Stimulated activated CD4-positive, alpha-beta T cell treated with anti-CD3 and anti-CD28 coated beads, Interleukin-1b, Interleukin-23, amount 100 ng/mL, for 48 hours (primary cell): ENCODE measurements at places on chromosomes 7 and 10.

DNA sequence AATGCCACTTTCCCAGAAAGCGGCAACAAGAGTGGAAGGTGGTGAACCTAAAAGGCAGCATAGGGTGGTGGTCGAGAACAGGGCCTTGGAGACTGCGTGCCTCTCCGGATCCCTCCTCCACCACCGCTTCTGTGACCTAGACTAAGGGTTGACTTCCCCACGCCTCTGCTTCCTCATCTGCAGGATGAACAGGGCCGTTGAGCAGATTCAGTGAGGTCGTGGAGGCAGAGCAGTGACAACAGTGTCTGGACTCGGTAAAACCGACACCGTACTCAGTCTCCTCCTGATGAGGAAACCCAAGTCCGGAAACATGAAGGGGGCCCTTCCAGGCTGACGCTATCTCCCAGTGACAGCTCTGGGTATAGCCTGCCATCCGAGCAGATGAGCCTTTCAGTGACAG lies 162.6 kb downstream of the CELF2 start:
- DNase-seq, result peak; percentile 76

DNA sequence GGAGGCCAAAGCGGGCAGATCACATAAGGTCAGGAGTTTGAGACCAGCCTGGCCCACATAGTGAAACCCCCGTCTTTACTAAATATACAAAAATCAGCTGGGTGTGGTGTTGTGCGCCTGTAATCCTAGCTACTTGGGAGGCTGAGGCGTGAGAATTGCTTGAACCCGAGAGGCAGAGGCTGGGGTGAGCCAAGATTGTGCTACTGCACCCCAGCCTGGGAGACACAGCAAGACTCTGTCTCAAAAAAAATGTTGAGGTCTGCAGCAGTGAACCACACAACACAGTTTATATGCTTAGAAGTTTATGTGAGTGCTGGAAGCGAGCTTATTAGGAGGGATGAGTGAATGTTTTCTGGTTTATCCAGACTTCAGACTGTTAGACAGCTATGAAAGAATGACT lies 10.4 kb downstream of the LHPP start:
- no peak for DNase-seq

GRCh38 chr10:84075226-84076046 lies 63.9 kb upstream of the GHITM start:
- no peak for DNase-seq

GRCh38 chr7:101945034-101945758 lies 127.8 kb downstream of the CUX1 start:
- DNase-seq, result no peak

DNA sequence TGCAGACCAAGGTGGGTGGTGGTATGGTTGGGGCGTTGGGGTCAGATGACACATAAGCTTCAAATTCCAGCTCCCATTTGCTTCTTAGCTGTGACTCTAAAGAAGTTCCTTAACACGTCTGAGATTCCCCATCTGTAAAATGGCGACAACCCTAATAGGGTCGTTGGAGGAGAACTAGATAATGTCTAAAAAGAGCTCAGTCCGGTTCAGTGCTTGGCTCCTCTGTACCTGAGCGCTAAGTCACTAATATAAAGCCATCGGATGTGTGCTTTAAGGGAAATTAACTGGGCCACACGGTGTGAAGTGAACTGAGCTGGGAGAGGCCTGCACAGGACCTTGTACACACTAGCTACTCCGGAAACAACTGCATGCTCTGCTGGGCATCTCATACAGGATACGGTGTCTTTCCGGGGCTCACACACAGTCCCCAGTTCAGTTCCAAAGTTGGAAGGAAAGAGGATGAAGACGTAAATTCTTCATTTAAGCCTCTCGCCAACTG lies 476 bp upstream of the ZFYVE27 start:
- DNase-seq, result no peak

- DNase-seq, result no peak
Measured at GRCh38 chr7:135822376-135822775, 73.8 kb upstream of the FAM180A start.

- no peak for DNase-seq
Measured at GRCh38 chr7:32929430-32930143, 27.7 kb upstream of the FKBP9 start.

- DNase-seq, result no peak
Measured at GRCh38 chr7:98902523-98902922, 24.2 kb downstream of the TRRAP start.

DNA sequence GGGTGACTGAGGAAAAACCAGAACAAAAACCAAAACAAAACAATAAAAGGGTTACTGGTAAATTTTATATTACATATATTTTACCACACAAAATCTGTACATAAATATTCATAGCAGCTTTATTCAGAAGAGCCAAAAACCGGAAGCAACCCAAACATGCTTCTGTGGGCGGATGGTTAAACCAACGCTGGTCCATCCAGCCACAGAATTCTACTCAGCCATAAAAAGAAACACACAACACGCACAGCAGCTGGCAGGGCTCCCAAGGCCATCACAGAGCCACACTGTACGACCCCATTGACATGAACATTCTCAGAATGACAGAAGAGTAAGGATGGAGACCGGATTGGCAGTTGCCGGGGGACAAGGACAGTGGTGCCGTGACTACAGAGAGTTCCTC lies 83.6 kb downstream of the PROSER2 start:
- DNase-seq, result no peak

GRCh38 chr7:98232799-98233198 lies 19.2 kb downstream of the TECPR1 start:
- DNase-seq, result no peak

GRCh38 chr7:78588393-78588792 lies 789.8 kb downstream of the PHTF2 start:
- DNase-seq, result no peak

DNA sequence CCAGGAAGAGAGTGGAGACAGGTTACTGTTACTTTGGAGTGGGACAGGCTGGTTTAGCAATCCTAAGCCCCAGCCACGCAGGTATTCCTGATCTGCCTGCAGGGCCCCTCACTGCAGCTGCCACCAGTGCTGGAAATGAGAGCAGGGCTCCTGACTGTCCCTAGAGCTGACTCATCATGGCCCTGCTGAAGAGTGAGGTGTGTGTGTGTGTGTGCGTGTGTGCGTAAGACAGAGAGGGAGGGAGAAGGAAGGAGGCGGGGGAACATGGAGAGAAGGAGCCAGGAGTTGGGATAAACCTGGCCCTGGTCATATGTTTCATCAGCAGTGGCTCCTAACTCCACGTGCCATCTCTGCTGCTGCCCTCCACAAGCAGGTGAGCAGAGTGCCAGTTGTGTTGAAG lies 3.6 kb downstream of the FOXI2 start:
- no peak for DNase-seq

DNA sequence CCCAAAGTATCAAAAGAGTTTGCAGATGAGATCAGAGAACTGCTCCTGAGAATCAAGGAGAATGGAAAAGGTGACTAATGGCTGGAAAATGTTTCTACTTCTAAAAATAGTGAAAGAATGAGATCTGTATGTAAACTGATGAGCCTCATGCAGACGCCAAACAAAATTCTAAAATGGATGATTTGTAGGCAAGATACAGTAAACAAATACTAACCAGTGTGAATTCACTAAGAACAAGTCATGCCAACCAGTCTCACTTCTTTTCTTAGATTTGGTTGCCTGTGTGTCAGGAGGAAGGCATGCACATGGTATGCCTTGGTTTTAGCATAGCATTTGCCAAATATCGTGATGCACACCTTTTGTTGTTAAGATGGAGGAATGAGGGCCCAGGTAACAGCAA lies 94.9 kb upstream of the PIK3CG start:
- no peak for DNase-seq

GRCh38 chr7:98727146-98727709 lies 110.1 kb downstream of the NPTX2 start:
- no peak for DNase-seq

GRCh38 chr10:86043236-86043635 lies 323.4 kb downstream of the GRID1 start:
- DNase-seq, result no peak

GRCh38 chr7:83161899-83162401 lies 734 bp downstream of the PCLO start:
- DNase-seq, result no peak

GRCh38 chr10:113992471-113993011 lies 51.1 kb upstream of the ADRB1 start:
- DNase-seq, result no peak
